Left lung (tissue), 14 donors: ENCODE measurements at places on chromosomes 11 and 22.

DNA sequence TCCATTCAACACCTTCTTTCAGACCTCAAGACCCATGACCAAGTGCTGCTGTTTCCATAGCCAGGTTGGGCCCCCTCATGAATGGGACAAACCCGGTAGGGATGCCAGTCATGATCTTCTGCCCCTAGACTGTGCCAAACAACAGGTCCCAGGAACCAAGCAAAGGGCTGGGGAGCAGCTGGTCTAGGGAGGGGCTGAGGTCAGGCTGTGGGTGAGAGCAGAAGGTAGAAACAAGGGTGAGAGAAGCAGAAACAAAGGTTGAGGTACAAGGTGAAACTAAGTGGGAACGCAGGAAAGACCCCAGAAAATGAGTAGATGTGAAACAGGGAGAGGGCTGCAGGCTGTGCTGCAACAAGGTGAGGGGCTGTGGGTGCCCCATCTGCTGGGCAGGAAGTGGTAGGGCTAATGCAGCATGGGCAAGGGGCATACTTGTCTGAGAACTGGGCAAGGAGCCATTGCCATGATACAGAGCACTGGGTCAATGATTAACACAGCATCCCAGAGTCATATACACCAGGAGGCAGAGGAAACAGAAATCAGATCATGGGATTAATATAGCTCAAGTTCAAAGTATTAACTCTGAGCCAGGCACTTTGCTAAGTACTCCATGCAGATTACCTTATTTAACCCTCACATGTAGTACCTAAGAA is 45.9 kb downstream of the SLC1A2 start:
- no peak for DNase-seq

DNA sequence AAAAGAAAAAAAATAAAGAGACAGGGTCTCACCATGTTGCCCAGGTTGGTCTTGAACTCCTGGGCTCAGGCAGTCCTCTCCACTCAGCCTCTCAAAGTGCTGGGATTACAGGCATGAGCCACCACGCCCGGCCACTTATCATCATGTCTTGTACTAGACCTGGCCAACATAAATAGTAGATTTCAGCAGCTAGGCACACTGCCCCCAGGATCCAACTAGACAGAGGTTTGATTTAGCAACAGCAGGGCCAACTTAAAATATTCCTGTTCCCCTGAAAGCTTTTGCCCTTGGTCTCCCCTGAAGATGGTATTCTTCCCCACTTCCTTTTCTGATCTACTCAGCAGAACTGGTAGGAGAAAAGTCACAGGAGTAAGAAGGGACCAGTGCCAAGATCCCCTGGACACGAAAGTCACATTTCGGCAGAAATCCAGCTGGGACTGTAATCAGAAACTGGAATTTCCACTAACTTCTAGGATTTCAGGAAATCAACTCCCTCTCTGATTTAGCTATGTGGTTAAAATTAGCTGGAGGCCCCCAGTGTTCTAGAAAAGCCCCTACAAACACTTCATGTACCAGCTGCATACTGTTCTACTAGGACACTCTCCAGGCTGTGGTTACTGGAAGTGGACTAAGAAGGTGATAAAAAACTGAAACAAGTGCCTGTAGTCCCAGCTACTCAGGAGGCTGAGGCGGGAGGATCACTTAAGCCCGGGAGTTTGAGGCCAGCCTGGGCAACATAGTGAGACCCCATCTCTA is 8.9 kb upstream of the PPP2R1B start:
- DNase-seq = no peak

- no peak for DNase-seq
These were observed 49.5 kb downstream of the MCHR1 start for GRCh38 chr22:40728731-40729189.

DNA sequence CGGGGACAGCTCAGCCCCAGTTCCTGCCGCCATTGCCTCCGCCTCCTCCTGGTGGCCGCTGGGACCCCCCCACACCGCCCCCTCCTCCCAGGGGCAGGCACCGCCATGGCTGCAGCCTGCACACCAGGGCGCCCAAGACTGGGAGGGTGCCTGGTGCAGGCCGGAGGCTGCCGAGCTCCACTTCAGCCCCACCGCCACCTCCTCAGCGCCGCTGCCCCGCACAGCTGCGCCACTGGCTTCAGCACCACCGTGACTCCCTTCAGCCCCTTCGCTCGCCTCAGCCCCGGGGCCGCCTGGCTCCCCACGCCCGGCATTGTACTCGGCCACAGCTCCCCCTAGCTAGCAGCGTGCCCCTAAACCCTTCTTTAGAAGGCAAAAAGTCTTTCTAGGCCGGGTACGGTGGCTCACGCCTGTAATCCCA is 131.1 kb downstream of the CRYBB2 start:
- no peak for DNase-seq
